ENCODE measurements at places on chromosomes 4 and X. TPM values are rescaled to one million over a fixed set of nuclear protein-coding genes. Genes with fewer than 3 reads are reported as not detected.

ZNF827 gene
- total RNA-seq, result 17.3 TPM

SATL1 gene
- total RNA-seq, result not detected

GAGE2A gene
- total RNA-seq, result not detected

ARHGAP4 gene
- 0.57 TPM for total RNA-seq

SLC6A14 gene
- total RNA-seq, result not detected

FMR1NB gene
- not detected for total RNA-seq

MAGEA10 gene
- total RNA-seq, result not detected

GRCh38 chr4:81573840-81574239 is 102.1 kb upstream of the RASGEF1B start:
- DNase-seq, result no peak

DNA sequence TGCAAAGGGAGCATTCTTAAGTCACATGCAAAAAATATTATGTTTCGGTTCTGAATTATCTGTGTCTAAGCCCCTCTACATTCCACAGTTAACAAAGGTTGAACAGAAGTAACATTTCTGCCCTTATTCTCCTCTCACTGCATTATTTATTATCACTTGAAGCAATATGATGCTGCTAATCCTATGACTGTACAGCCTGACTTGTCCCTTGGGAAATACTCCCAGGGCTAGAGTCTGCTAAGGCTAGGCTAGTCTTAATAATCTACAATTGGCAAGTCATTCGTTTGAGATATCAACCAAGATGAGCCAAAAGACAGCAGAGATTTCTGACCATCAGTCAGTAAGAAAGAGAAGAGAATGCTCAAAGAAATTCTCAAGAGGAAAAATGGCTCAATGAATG is 226.9 kb upstream of the HCCS start:
- no peak for DNase-seq

- no peak for DNase-seq
Observed at GRCh38 chr4:39712819-39713607, 15.1 kb downstream of the UBE2K start.

DNA sequence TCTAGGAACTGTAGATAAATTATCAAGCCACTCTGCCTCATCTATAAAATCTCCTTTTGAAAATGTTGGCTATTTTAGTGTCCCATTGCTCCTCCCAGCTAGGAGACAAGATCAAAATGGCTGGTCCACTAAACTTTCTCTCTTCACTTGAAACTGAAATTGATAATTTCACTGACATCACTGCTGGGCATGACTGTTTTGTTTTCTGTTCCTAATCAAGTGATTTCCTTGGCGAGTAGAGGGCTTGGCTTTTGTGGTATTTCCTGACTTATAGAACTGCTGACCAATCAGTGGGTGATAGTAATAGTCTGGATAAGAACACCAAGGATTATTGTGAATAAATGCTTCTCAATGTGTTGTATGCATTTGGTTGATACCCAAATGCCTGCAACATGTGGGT is 2152.9 kb downstream of the ARAP2 start:
- DNase-seq, result no peak

- no peak for DNase-seq
Observed at GRCh38 chr4:970046-970745, 3.2 kb downstream of the DGKQ start.

- DNase-seq, result peak; percentile 20
Observed at GRCh38 chrX:134423606-134424005, 36.4 kb upstream of the HPRT1 start.

GRCh38 chr4:72529148-72529822 is 39.7 kb downstream of the ADAMTS3 start:
- DNase-seq, result no peak

DNA sequence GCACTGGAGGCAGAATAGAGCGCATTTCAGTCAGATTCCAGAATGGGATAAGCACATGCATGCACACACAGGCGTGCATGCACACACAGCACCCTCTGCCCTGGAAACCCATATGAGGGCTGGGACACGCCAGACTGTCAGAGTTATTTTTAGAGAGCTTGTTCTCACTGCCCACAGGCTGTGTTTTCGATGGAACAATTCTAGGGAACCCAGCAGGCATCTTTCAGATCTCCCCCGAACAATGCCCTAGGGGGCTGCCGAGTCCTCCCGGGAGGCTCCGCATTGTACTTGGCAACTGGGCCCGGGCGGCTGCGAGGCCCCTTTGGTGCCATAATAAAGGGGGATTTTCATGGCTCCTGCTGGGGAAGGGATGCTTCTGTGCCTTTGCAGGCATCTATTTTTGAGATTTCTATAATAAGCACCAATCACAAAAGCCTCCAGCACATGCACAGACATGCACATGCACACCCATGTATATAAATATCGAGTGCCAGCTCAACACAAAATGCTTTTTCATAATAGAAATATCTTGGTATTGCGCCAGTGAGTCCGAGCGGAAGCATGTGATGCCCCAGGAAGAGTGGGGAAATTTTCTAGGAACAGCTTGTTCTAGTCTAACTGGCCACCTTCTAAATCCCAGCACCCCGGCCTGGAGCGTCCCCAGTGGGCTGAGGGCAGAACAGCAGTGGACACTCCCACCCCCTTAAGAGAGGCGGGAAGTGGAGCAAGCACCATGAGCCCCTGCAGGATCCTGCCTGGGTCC is 88.5 kb downstream of the PHKA2 start:
- peak; percentile 11 for DNase-seq
